Right renal pelvis (tissue), 4 donors: ENCODE measurements at places on chromosomes 1 and 21.

DNA sequence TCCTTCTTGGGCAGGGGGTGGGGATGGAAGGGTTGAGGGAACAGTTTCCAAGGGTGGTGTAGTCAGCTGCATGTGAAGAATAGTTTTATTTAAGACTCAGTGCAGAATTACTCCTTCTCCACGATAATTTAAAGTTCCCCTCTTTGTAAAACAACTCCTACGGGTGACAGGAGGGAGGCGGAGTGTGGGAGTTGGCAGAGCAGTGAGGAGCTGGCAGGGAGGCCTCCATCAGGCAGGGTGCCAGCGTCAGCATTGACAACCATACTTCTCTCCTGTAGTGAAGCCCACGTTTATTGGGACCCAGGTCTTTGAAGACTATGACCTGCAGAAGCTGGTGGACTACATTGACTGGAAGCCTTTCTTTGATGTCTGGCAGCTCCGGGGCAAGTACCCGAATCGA is 93.8 kb downstream of the MTR start:
- DNase-seq, result no peak

DNA sequence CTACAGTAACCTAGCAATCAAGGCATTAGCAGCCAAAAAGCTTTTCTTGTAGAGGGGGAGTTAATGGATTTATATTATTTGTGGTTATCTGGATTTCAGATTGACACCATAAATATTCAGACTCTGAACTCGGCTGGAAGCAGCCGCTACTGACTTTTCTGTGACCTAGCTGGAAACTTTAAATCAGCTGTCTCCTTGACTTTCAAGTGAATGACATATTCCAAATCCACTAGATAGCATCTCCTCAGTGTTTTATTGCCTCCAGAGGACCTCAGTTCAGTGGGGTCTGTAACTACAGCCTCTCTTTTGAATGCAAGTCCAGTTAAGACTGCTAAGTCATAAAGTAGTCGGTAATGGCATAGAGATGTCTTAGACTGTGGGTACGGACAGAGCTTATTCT is 448.5 kb downstream of the NUF2 start:
- no peak for DNase-seq

GRCh38 chr1:238960071-238960470 is 426.3 kb upstream of the CHRM3 start:
- no peak for DNase-seq

DNA sequence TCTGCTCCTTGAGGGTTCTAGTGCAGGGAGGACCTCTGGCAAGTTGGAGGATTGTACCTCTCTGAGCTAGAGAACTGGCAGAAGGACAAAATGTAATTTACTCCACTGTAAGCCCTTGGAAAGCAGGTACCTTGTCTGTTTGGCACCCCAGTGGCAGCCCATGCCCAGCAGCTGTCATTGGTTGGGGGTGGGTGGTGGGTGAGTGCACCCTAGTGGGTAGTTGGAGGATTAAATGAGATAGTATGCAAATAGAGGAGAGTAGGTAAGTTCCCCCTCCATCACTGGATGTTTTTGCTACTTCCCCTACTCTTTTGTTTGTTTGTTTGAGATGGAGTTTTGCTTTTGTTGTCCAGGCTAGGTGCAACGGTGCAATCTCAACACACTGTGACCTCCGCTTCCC is 69.8 kb downstream of the RYR2 start:
- DNase-seq, result no peak

GRCh38 chr1:182968151-182968741 is 15.3 kb upstream of the SHCBP1L start:
- DNase-seq, result no peak

DNA sequence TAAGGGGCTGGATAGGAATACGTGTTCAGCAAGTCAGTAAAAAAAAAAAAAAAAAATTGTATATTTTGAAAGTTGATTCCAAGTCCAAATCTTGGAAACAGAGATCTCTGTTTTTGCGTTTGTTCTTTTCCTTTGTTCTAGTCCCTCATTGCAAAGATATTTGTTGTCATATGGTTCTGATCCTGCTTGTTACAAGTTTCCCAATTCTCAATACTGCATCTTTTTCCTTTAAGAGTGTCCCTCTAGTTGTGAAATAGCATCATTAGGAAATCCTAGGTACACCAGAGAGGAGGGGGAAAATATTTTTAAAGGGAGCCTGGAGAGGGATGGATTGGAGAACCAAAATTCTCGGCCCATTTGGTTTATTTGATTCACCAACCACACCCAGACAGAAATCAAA is 152.2 kb upstream of the C1orf105 start:
- DNase-seq, result no peak

- no peak for DNase-seq
Measured at GRCh38 chr21:41521489-41522027, 13.6 kb upstream of the TMPRSS2 start.

- DNase-seq, result no peak
Measured at GRCh38 chr1:186057086-186057485, 318.0 kb downstream of the TPR start.

DNA sequence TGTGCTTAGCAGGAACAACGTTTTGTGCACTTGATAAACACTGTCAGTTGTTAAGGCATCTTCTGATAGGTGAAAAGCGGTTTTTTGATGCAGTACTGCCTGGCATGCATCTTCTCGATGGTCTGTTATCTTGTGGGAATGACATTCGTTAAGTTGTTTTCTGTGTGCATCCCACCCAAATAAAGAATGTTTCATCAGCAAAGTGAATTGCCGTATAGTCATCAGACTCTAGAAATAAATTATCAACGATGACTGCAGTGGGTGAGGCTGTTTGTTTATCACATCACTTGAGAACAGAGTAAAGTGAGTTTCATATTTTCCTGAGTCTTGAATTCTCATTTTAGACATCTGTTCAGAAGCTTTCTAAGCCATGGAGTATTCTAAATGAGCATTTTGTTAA is 34.1 kb downstream of the NFIA start:
- no peak for DNase-seq

DNA sequence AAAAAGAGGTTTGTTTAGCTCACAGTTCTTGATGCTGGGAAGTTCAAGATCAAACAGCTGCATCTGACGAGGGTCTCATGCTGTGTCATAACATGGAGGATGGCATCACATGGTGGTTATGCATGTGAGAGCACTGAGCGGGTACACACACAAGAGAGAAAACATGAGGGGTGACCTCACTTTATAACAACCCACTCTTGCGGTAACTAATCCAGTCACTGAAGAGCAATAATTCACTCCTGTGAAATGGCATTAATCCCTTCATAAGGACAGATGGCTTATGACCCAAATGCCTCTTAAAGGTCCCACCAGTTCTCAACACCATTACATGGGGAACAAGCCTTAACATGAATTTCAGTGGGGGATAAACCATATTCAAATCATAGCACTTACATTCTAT is 23.2 kb upstream of the CHIT1 start:
- DNase-seq, result no peak

DNA sequence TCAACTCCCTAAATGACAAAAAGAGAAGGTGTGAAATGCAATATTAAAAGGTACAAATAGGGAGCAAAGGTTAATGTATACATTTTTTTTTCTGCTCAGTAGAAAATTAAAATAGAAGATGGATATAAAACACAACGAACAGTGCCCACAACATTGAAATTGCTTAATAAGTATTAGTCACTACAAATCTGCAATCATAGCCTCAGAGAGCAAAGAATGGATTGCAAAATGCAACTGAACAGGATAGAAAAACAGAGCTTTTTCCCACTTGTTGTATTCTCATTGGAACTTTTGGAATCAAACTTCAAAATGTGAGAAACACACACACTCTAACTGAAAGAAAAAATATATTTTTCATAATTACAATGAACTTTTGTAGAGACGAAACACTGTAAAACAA is 552.2 kb upstream of the NCAM2 start:
- no peak for DNase-seq

DNA sequence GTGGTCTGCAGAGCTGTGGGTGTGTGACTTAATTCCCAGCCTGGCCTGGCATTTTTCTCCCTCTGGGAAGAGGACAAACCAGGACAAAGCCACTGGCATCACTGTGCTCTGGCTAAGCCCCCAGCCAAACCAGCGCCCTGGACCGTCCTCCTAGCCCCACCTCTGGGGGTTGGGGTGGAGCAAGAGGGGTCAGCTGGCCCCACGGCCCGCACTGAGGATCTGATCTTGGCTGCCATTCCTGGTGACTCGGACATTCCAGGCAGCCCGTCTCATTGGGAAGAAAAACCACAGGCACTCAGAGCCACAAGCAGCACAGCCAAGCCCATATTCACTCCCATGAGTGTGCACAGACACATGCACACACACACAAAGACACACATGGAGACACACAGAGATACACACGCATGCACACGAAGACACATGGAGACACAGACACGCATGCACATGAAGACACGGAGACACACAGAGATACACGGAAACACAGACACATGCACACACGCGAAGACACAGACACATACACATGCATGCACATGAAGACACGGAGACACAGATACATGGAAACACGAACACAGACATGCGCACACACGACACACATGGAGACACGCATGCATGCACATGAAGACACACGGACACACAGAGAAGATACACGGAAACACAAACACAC is 2.3 kb upstream of the MXRA8 start:
- DNase-seq, result no peak

- no peak for DNase-seq
Measured at GRCh38 chr1:168918860-168919741, 187.4 kb upstream of the ATP1B1 start.

- DNase-seq, result no peak
Measured at GRCh38 chr1:181216591-181216994, 128.1 kb downstream of the IER5 start.

GRCh38 chr21:33264561-33264960 is 1.6 kb upstream of the IL10RB start:
- DNase-seq, result no peak

DNA sequence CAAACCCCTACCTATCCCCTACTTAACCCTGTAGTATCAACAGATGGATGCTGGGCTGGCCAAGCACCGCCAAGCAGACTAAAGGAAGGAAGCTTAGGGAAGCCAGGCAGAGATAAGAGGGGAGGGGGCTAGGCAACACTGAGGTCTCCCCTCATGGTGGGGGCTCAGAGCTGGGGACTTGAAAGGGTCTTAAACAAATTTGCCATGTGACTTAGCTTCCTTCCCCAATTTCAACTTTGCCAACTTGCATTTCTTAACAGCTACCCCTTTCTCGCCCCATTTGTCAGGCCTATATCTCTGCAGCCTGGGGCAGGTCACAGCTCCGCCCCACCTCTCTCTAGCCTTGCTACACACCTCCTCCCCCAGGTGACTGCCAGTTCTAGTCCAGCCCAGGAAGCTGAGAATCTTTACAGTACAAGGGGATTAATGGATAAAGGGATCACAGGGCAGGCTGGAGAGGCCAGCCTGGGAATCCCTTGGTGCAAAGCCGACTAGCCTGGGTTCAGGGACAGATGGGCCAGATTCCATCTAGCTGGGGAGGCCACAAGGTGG is 3.4 kb downstream of the KIF21B start:
- no peak for DNase-seq

DNA sequence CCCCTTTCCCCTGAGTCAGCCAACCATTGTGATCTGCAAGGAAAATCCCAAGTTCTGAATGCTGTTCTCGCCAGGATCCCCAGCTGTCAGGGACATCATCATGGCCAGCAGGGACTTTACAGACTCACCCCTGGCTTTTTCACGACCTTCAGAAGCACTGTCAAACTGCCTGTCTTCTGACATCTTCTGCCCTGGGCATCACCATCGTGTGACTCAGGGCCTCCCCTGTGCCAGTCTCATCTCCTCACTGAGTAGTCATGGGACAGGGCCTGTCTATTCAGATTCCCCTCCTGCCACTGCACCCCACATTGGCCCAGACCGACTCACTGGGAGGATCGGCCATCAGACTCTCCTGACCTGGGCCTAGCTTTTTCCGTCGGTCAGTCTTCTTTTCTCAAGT is 72.5 kb upstream of the VAMP3 start:
- DNase-seq, result no peak

DNA sequence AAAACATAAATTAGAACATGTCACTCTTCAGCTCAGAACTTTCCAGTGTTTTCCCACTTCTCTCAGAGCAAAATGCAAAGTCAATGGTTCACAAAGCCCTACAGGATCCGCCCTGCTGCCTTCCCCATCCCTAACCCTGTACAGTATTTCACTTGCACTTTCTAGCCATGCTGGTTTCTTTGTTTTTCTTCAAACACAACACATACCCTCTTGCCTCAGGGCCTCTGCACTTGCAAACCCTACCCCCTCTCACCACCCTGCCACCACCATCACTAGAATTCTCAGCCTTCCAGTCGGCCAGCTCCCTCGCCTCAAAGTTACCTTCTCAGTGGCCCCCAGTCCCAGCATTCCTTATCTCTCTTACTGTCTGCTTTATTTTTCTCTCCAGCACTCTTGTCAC is 17.6 kb downstream of the TEX35 start:
- no peak for DNase-seq

GRCh38 chr1:118147522-118147921 is 37.5 kb downstream of the SPAG17 start:
- DNase-seq, result no peak

GRCh38 chr21:19937619-19938018 is 1060.6 kb upstream of the NCAM2 start:
- no peak for DNase-seq

- peak; percentile 41 for DNase-seq
Measured at GRCh38 chr1:175514387-175514953, 228.9 kb downstream of the TNR start.
